ENCODE measurements at places on chromosomes 1 and 21.

- no peak overlapping the region for H3K27ac ChIP-seq
- no peaks in the 10 kb centered on the region for H3K4me1 ChIP-seq
- no peaks in the 10 kb centered on the region for H3K36me3 ChIP-seq
- H3K4me3 ChIP-seq = no peak overlapping the region
Observed at GRCh38 chr21:34812504-34813265, 143.9 kb downstream of the CLIC6 start.

GRCh38 chr1:156691191-156691590, 14.0 kb upstream of the NES start:
- DNase-seq = peak; percentile 66
- H3K36me3 ChIP-seq = no peaks in the 10 kb centered on the region
- no peaks in the 10 kb centered on the region for H3K27me3 ChIP-seq

- H3K4me1 ChIP-seq = no peaks in the 10 kb centered on the region
- DNase-seq = no peak
- no peaks in the 10 kb centered on the region for H3K36me3 ChIP-seq
- no peak overlapping the region for H3K4me3 ChIP-seq
Observed at GRCh38 chr1:219433496-219434131, 179.3 kb downstream of the ZC3H11B start.

GRCh38 chr1:54967372-54967771, 13.1 kb upstream of the TMEM61 start:
- H3K27me3 ChIP-seq = no peaks in the 10 kb centered on the region
- no peak for DNase-seq
- H3K4me1 ChIP-seq = peaks cover 6% of the 10 kb centered on the region
- no peak overlapping the region for H3K27ac ChIP-seq

DNA sequence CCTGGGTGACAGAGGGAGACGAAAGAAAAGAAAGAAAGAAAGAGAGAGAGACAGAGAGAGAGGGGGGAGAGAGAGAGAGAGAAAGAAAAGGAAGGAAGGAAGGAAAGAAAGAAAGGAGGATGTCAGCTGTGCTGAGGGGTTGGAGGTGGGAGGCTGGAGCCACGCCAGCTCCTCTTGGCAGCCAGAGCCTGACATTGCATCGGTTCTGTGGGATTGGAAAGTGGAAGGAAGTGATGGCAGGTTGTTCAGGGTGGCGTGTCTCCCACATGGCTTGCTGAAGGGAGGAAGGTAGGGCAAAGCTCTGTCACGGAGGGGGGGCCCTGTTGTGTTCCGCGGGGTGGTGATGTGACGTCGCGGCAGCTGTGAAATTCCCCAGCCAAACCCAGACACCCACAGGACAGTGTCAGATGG, 30.7 kb downstream of the EIF2D start:
- DNase-seq = no peak
- H3K27me3 ChIP-seq = no peaks in the 10 kb centered on the region
- H3K27ac ChIP-seq = no peak overlapping the region
- no peaks in the 10 kb centered on the region for H3K4me1 ChIP-seq
- H3K36me3 ChIP-seq = no peaks in the 10 kb centered on the region
- no peak overlapping the region for H3K4me3 ChIP-seq

GRCh38 chr1:66739401-66740157, 12.7 kb upstream of the DYNLT5 start:
- no peak for DNase-seq
- no peak overlapping the region for H3K27ac ChIP-seq
- no peaks in the 10 kb centered on the region for H3K36me3 ChIP-seq
- H3K4me3 ChIP-seq = no peak overlapping the region
- no peaks in the 10 kb centered on the region for H3K4me1 ChIP-seq

DNA sequence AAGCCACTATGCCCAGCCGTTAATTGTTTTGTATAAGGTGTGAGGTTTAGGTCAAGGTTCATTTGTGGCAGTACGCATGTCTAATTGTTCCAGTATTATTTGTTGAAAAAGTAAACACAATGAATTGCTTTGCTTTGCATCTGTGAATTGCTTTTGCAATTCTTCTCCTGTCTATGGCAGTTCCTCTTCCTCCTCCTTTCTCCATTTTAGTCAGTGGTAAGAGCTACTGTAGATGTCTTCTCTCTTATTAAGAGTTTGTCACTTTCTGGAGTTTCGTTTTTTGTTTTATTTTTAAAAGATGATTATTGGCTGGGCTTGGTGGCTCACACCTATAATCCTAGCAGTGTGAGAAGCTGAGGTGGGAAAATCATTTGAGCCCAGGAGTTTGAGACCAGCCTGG, 29.2 kb downstream of the C1orf185 start:
- no peaks in the 10 kb centered on the region for H3K4me1 ChIP-seq
- H3K27ac ChIP-seq = no peak overlapping the region
- no peaks in the 10 kb centered on the region for H3K27me3 ChIP-seq
- no peak for DNase-seq
- H3K4me3 ChIP-seq = no peak overlapping the region

GRCh38 chr1:15923241-15923640, 52.7 kb downstream of the ZBTB17 start:
- no peak for DNase-seq
- no peaks in the 10 kb centered on the region for H3K4me1 ChIP-seq
- H3K36me3 ChIP-seq = peaks cover 42% of the 10 kb centered on the region
- H3K27me3 ChIP-seq = no peaks in the 10 kb centered on the region

DNA sequence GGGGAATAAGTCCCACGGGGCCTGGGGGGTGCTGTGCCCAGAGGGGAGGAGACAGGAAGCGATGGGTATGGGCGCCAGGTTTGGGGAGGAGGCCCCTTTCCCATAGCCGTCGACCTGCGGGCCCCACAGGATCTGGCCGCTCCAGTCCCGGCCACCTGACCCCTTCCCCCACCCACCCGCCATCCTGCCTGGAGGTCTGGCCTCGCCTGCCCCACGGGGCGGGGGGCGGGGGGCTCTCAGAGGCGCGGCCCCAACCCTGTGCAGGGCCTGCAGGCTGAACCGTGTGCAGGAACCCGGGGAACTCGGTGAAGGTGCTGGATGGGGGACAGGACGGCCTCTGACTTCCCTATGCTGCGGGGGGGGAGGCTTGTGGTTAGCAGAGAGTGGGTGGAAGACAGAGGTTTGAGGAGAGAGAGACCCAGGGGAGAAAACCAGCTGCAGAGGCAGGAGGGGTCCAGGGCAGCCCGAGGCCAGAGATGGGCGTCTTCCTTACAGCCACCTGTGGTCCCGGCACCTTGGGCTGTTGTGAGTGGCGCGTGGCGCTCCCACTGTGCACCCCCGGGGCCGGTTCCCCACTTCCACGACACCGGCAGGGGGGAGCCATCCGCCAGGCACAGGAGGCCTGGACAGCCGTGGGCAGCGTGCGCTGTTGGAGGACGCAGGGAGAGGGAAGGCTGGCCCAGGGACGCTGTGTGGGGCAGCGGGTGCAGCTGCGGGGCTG, 2.5 kb upstream of the TNFRSF18 start:
- H3K36me3 ChIP-seq = no peaks in the 10 kb centered on the region
- no peak for DNase-seq
- no peak overlapping the region for H3K27ac ChIP-seq
- H3K27me3 ChIP-seq = no peaks in the 10 kb centered on the region

All from H1 (cell line).